T follicular helper cell (primary cell): ENCODE measurements at places on chromosomes 2 and 18.

GRCh38 chr2:111903930-111904439, 5.6 kb downstream of the MERTK start:
- DNase-seq, result no peak

- DNase-seq, result no peak
These were observed 84.1 kb downstream of the RBMS1 start for GRCh38 chr2:160409480-160409879.

GRCh38 chr2:148455791-148456190, 188.8 kb upstream of the EPC2 start:
- DNase-seq, result no peak

DNA sequence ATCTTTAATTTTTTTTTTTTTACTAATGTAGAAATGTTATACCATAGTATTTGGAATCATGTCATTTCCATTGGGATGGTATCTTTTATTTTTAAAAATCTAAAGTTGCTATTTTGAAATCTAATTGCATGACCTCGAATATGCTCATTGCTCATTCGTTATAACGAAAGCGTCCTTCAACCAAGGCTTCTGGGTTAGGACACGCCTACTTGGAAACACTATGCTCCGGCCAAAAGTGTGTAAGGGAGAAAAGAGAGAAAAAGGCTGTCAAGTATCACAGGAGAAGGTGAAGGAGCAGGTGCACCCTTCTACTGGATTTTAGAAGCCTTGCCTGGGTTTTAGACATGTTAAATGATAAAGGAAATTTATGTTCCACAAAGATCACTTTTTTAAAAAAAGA, 465.9 kb upstream of the ID2 start:
- DNase-seq, result no peak

DNA sequence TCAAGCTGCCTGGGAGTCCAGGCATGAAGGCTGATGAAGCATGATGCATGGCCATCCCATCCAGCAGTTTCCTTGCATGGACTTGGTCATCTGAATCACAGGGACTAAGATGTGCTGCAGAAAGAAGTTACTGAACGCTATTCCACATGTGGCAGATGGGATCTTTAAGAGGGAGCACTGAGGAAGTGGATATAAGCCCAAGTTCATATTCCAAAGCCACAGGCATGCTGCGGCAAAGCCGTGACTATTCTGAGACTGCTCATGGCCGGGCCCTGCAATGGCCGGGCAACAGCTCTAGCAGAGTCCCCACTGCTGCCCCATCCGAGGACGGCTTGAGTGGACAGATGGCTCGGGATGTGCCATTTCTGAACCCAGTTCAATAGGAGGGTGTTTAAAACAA, 61.5 kb downstream of the STPG4 start:
- DNase-seq, result no peak
